ENCODE measurements at places on chromosomes 4 and X.

DNA sequence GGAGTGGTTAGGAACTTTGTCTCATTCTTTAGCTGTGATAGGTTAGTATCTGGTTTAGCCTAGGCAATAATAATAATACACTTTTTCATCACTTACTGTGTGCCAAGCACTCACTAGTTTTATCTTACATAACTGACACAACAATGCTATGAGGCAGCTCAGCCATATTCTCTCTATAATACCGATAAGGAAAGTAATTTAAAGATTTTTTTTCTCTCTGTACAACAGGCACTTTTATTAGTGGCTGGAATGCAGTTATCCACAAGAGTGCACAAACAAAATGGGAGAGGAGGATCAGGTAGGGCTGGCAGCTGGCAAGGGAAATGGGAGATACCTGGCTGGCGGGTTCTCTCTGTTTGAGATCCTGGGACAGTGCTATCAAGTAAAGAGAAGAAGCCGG lies 7.6 kb downstream of the RELL1 start:
- DNase-seq = no peak

GRCh38 chr4:105162123-105162796 lies 15.6 kb downstream of the TET2 start:
- DNase-seq = no peak

DNA sequence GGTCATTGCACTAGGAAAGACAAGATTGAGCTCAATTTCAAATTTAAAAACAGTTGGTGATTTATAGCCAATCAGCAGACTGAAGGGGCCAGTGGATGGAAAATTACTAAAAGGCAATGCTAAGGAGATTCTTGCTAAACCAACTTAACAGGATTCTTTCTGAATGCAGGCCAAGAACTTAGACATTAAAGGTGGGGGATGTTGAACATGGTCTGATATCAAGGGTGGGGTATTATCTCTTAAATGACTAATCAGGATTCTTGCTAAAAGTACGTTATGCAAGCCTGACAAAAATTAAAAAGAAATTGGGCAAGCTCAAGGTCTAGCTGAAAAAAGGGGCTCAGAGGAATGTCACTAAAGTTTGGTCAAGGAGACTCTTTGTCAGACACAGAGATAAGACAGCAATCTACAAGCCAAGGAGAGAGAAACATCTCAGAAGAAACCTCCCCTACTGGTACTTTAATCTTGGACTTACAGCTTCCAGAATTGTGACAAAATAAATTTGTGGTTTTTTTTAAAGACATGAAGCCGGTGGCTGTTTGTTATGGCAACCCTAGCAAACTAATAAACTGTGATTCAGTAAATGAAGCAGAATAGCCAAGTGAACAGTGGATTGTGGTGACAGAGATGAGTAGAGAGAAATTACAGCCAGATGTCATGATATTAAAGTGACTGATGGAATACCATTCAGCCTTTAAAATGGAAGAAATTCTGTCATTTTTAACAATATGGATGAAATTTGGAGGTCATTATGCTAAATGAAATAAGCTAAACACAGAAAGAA lies 120.3 kb upstream of the KLHL4 start:
- no peak for DNase-seq

DNA sequence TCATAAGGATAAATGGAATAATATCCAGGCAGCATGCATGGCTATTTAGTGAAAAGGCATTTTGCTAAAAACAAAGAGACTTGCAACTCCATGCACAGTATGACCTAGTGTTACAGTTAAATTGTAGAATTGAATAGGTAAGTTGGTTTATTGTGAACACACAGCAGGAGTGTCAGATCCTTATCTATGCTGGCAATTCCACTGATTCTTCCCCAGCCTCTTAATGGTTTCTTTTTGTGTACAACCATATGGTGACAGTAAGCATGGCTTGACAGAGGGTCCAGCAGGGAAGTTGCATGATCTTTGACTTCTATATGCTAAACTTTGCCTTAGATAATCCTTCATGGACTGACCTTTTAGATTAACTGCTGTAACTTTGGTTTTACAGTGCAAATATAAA lies 936.6 kb upstream of the EPHA5 start:
- no peak for DNase-seq

DNA sequence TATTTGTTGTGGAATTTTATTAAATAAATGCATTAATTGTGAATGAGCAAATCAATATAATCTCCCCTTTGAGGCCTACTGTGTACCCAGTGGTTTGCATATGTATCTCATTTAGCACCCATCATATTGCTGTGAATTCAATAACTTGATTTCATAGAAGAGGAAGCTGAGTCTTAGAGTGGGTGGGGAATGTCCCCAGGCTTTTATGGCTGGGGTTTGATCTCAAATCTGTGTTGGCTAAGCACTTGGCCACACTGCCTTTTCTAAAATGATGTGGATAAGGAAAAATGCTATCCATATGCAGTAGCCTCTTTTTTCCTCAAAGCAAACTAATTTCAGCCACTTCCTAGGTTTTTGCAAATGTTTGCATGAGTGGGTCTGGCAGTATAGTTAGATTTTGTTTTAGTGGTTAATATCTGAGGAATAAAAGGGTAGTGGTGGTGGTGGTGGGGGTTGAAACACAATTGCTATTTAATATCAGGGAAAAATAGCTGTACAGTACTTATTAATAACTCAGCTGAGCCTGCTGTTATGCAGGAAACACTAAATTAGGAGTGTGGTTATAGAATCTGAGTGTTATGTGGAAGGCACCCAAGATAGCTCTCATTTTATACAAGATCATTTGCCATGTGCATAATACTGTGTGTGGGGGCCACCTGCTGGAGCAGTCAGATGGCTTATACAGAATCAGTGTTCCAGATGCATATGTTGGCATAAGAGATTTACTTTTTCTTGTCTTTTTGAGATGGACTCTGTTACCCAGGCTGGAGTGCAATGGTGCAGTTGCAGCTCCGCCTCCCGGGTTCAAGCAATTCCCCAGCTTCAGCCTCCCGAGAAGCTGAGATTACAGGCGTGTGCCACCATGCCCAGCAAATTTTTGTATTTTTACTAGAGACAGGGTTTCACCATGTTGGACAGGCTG lies 108.0 kb downstream of the TMEM131L start:
- DNase-seq = no peak

DNA sequence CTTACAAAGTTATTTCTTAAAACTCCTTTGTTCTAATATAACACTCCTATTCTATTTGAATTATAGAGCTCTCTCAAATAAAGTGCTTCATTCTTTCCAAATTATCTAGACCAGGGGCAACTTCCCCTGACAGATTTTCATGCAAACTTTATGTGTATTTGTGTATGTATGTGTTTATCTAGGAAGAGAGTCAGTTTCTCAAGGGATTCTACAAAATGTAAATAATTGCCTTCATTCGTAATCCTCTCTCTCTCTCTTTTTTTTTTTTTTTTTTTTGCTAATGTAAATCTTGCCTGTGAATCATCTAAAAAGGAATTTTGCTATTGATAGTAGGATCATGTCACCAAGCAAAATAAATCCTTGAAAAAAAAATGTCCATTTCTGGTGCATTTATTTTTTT lies 38.9 kb upstream of the RBPJ start:
- no peak for DNase-seq

DNA sequence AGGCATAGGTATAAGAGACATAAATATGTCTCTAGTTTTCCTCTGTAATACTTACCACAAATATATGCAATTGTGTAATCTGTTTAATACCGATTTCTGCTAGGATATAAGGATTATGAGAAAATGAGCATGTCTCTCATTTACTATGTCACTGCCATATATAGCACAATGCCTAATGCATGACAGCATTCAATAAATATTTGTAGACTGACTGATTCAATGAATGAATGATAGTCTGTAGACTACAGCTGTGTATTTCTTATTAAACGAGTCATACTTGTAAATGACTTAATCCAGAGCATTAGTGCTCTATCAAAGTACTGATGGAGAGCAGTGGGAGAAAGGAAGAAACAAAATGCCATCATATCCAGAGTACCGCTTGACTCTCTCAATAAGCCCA lies 175.6 kb downstream of the PPP3CA start:
- DNase-seq = no peak

- DNase-seq = no peak
Observed at GRCh38 chr4:182521011-182521410, 277.8 kb downstream of the TENM3 start.

GRCh38 chrX:38165023-38165422 lies 55.6 kb downstream of the SRPX start:
- no peak for DNase-seq

- no peak for DNase-seq
Observed at GRCh38 chr4:38783109-38783460, 295 bp upstream of the TLR10 start.

GRCh38 chr4:36551697-36552214 lies 270.3 kb downstream of the DTHD1 start:
- DNase-seq = no peak

- no peak for DNase-seq
Observed at GRCh38 chr4:23945451-23946017, 55.7 kb upstream of the PPARGC1A start.

DNA sequence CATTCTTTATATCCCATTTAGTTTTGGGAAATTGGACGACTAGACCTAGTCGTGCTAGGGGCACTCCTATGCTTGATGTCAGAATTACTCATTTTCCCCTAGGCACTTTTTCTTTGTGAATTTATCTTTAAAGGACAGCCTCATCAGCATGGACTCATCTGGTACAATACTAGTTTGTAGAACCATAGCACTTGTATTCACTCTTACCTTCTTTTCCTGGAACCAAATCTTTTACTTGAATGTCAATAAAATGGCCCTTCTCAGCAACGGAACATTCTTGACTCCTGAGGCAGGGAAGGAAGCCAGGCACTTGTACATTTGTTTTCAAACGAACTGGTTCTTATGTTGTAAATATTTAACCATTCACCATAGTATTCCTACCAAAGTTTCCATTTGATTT lies 187.1 kb downstream of the SHROOM3 start:
- no peak for DNase-seq

DNA sequence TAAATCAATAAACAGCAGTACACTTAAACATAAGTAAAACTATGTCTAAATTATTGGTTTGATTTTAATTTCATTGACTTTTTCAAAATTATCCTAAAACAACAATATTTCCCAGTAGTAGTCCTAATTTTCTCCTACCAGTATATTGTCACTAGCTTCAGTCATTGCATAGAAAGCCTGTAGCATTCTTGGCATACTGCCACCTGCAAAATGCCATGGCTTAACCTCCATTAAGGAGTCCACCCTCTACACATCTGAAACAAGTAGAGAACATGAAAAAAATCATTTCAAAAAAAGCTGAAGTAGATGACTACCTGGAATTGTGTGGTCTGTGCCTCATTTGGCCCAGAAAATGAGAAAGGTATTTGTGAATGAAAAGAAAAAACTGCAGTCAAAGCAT lies 348.5 kb downstream of the INPP4B start:
- no peak for DNase-seq

DNA sequence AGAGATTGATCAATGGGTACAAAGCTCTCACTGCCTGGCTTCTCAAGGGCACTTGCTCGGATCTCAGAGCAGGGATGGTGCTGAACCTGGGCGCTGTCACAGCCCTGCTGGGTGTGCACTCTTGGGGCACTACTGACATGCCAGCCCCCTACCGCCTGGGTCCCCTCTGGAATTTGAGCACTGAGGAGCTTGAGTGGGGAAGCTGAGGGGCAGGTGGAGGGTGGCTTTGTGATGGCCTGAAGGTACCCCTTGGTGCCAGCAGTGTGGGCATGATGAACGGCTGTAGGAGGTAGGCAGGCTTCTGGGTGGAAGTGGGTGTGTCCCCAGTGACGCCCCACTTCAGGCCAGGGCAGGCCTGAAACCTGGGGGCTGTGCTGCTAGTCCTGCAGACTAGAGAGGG lies 379.1 kb upstream of the GRID2 start:
- no peak for DNase-seq

GRCh38 chr4:121182296-121182695 lies 18.2 kb upstream of the TNIP3 start:
- DNase-seq = no peak

DNA sequence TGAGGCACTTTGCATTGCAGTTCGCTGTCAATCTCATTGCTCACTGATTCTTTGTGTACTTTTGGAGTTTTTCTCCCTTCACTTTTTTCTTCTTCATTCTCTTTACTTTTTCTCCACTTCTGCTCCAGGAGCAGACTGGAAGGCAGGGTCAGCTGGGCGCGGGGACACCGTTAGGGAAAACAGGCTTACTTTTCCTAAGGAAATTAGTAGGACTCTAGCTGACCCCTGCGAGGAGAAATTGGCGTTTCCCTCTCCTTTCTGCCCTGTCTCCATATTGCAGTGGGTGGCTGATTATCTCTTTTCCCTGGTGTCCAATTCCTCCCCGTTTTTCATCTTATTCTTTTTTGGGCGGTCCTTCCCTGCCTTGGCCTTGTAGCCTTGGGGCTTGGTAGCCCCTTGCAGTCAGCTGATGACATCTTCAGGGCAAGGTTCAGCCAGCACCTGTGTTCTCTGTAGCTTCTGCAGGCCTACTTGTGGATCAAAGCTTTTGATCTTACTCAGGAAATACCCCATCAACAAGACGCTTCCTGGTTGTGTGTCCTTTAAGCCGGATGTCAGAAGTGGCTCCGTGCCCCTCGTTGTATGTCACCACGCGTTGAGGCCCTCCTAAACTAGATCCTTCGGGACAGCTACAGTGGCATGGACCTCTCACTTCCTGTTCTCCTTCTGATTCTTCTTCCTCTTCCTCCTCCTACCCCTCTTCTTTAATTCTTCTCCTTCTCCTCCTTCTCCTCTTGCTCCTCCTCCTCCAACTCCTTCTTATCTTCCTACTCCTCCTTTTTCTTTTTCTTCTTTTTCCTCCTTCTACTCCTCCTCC lies 36.1 kb downstream of the NBDY start:
- DNase-seq = no peak

DNA sequence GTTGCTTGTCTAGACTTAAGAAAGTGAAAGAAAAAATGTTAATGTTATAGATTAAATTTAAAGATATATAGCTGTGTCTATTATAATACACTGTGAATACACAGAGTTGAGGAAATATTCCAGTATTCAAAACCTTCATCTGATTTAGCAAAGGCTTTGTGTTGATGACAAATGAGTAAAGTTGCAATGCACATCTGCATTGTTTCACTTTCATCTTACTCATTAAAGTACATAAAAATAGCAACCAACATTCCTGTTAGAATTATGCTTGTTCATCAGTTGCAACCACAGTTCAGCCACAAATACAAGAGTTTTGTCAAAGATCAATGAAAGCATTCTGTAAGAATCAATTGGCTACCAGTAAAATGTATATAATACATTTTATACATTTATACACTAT lies 346.4 kb upstream of the SLC7A11 start:
- DNase-seq = no peak

DNA sequence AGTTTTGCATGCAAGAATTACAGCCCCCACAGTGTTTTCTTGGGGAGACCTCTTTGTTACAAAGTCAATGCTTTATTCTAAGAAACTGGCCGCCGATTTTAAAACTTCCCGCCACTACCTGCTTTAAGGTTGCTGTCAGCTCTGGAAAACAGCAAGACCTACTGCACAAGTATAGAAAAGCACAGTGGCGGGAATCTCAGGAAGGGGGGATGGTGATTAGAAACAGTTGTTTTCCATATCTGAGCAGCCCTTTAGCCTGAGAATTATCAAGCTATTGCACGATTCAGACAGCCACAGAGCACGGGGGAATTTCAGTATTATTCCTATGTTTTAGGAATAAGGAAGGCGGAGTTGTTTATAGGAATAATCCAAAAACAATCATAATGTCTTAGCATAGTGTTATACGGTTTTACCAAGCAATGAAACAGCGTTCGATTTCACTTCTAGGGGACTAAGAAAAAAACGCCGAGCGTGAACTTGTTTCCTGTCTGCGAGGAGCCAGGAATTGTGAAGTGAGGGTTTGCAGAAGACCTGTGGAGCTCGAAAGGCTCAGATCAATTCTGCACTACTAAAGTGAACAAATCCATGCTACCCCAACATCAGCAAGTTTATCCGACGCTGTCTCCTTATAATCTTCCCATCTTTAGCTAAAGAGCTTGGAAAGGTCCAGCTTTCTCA lies 81.3 kb downstream of the HMGN5 start:
- no peak for DNase-seq

Data from mesothelial cell of epicardium (in vitro differentiated cells).